ENCODE measurements at places on chromosomes 2 and 18.

- DNase-seq, result no peak
Observed at GRCh38 chr2:65358678-65359400, 73.6 kb downstream of the SPRED2 start.

DNA sequence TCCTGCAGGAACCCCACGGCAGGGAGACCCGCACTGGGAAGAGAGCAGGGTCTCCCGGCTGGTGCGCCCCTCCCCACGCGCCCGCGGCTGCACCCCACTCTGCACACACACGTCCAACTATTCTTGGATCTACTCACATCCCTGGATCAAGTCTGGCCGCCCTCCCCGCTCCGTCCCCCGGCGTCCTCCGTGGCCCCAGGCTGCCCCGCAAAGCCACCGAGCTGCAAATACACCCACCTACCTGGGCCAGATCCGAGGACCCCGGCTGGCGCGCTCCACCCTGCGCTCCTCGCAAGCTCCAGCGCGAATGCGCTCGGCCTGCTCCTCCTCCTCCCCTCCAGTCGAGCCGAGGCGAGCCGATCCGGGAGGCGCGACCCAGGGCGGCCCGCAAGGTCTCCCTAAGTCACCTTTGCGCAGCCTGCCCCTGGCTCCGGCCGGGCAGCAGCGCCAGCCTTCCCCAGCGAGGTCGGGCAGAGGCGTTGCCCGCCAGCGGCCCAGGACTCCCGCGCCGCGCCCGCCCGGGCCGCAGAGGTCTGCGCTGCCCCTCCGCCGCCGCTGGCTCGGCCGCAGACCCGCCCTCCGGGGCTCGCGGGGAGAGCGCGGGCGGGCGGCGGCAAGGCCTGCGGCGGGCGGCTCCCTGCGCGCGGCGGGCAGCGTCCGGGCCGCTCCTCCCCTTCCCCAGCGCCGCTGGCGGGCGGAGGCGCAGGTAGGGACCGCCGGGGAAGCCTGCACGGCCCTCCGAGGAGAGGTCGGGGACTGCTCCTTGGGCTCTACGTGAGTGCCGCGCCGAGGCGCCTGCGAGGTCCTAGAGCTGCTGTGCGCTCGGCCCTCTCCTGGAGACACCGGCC is 126.0 kb downstream of the OSBPL1A start:
- peak; percentile 89 for DNase-seq

- no peak for DNase-seq
Observed at GRCh38 chr2:145383961-145384360, 864.0 kb upstream of the ZEB2 start.

DNA sequence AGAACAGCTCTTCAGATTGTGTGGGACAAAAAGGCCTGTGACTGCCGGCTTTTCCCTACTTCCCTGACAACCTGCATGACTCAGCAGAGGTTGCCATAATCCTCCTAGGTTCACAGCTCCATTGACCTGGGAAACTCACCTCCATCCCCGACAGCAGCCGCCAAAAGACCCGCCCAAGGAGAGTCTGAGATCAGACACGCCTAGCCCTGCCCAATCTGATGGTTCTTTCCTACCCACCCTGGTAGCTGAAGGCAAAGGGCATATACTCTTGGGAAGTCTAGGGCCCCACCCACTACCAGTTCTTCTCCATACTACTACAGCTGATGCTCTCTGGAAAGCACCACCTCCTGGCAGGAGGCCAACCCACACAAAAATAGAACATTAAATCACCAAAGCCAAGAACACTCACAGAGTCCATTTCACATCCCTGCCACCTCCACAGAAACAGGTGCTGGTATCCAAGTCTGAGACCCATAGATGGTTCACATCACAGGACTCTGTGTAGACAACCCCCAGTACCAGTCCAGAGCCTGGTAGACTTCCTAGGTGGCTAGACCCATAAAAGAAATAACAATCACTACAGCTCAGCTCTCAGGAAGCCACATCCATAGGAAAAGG is 140.6 kb downstream of the NETO1 start:
- DNase-seq, result no peak

DNA sequence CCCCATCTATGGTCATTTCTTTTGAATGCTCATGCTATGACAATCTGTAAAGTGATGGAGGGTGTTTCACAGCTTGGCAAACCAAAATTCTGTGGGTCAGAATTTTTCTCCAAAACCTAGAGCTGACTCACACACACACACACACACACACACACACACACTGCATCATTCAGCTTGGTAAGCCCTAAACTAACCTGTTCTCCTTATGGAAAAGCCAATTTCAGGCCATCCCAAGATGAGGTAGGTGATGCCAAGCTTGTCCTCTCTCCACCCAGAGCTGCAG is 45.0 kb upstream of the NRP2 start:
- DNase-seq, result no peak

DNA sequence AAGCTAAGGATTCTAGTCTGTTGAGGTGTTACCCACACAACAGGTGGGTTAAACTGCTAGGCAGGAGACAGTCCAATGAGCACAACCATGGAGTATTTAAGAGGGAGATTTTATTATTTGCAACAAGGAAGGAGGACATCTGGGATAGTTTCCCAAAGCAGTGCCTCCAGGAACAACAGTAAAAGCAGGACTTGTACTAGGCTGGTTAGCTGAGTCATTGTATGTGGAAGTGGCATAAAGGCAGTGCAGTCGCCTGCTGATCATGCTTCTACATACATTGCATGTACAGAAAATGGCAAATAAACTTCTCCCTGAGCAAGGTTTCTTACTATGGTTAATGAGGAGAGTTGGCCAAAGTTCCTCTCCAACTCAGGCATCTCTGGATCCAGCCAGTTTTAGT is 46.1 kb upstream of the CYTIP start:
- no peak for DNase-seq

- no peak for DNase-seq
Observed at GRCh38 chr2:141595316-141595920, 535.4 kb downstream of the LRP1B start.

GRCh38 chr2:231299267-231299666 is 96.2 kb upstream of the B3GNT7 start:
- no peak for DNase-seq

- no peak for DNase-seq
Observed at GRCh38 chr2:109330056-109330455, 201.1 kb downstream of the SH3RF3 start.

GRCh38 chr18:11850821-11851145 is 430 bp upstream of the CHMP1B start:
- no peak for DNase-seq

DNA sequence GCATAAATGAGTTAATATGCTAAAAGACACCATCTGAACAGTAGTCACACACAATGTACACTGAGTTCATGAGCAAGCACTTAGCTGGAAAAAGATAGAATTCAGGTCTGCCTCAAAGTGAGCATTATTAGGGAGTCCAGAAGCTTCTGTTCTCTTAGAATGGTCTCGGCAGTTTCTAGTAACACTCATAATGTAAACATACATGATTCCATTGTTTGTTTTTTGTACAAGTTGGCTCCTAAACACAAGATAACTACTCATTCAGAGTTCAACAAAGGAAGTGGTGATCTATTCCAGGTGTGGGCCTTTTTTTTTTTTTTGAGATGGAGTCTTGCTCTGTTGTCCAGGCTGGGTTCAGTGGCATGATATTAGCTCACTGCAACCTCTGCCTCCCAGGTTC is 66.2 kb downstream of the ESCO1 start:
- no peak for DNase-seq

DNA sequence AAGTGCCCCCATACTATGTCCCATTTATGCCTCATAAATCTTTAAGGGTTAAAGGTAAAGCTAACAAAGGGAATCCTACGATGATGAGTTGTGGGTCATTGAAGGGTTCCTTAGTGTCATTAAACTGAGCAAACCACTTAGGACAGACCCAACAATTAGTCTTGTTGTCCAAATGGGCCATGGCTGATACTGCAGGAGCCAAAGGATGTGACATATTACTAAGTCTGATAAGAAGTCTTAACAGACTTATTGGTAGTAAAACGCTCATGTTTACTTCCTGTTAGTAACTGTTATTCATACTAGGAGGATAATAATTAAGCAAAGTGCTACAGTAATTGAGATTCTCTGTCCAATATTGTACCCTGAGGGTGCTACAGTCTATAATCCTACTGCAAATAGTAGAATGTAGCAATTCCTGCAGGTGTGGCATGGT is 96.8 kb downstream of the PTPN4 start:
- DNase-seq, result no peak

- no peak for DNase-seq
Observed at GRCh38 chr2:78077633-78078032, 555.5 kb upstream of the LRRTM4 start.

Data from MM.1S (cell line).